ENCODE measurements at places on chromosomes 6 and 20. TPM values are rescaled to one million over a fixed set of nuclear protein-coding genes. Genes with fewer than 3 reads are reported as not detected.

WFDC5 gene
- not detected for total RNA-seq

PSORS1C1 gene
- total RNA-seq, result not detected

VSTM2L gene
- total RNA-seq, result 4.0 TPM

TTLL9 gene
- total RNA-seq, result not detected

SYCP2L gene
- total RNA-seq, result 0.99 TPM

SEMG1 gene
- not detected for total RNA-seq

PDYN gene
- total RNA-seq, result not detected

SRMS gene
- total RNA-seq, result not detected

EYS gene
- not detected for total RNA-seq

CST5 gene
- not detected for total RNA-seq

All from MG63 (cell line).